ENCODE measurements at places on chromosomes 3 and 15.

DNA sequence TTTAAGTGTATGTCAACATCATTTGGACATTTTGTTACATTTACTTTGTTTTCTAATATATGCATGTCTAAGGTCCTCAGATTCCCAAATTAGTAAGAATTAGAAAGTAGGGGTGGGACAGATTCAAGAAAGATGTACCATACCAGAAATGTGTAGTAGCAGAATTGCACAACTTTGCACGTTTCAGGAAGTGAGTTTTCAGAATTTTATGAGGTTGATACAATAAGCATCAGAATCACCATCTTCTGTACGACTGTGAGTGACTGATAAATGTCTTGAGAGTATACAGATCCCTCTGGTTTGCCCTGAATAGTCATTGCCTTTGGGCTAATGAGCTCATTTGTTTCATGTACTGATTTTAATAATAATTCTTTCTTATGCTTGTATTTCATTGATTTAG lies 9.3 kb downstream of the ARIH2 start:
- no peak for DNase-seq

- DNase-seq: no peak
Observed at GRCh38 chr3:12515631-12516030, 29.7 kb downstream of the MKRN2OS start.

DNA sequence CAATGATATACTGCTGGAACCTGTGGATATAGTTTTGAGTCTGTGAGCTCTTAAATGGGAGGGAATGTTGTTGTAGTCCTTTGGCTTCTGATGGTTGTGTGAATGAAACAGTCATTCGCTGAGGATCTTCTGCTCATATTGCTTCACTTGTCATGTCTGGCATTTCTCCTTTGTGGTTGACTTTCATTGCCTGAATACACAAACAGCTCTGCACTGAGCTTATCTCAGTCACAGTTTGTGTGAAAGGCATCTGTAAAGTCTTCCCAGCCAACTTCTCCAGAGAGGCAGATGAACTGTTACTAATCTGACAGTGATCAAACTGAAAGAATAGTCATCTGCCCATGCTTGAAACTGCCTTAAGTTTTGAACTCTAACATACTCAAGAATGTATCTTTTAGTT lies 59.8 kb downstream of the TMED3 start:
- DNase-seq: no peak

- DNase-seq: no peak
Observed at GRCh38 chr3:157671656-157672055, 168.4 kb upstream of the VEPH1 start.

Measured in activated CD4-positive, alpha-beta T cell treated with anti-CD3 and anti-CD28 coated beads for 24 hours (primary cell).